OCI-LY7 (cell line): ENCODE measurements at places on chromosomes 4 and X.

DNA sequence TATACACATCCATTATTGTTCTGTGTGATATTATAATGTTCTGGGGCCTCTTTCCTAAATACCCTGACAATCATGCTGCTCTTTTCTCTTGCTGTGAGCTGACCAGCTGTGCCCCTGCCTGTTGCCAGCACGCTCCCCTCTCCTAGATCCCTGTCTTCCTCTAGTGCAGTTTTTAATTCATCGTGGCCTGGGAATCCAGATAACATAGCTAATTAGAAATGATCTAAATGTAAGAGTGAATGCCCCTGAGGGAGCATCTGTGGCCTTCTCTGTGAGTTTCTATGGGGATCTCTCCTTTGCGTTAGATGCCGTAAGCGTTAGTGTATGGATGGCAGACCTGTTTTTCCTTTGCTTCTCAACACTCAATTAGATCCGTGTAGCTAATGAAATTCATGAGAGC is 434.3 kb downstream of the SPRY1 start:
- no peak for DNase-seq

- DNase-seq = no peak
Measured at GRCh38 chr4:80172203-80172602, 25.1 kb upstream of the PRDM8 start.

DNA sequence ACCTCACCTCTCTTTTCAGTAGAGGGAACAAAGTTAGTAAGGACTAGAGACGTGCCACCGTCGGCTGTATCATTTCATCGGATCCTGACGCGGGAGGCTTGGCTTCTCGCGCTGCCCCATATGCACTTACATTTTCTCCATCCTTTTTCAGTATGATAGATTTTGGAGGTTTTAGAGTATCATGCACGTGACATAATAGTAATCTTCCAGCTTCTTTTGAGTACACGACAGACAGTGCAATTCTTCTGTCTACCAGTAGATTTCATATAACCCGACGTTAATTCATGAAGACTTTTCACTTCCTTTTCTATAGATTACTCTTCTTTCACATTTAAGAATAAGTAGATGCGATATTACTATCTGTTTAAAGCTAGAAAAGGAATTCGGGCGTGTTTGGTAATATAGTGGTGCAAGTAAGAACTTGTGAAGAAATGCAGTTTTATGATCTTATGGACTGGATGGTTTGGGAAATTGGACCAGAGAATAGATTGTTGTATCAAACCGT is 1.0 kb downstream of the CDS1 start:
- no peak for DNase-seq

GRCh38 chrX:7330556-7330955 is 182.6 kb upstream of the PUDP start:
- DNase-seq = no peak

DNA sequence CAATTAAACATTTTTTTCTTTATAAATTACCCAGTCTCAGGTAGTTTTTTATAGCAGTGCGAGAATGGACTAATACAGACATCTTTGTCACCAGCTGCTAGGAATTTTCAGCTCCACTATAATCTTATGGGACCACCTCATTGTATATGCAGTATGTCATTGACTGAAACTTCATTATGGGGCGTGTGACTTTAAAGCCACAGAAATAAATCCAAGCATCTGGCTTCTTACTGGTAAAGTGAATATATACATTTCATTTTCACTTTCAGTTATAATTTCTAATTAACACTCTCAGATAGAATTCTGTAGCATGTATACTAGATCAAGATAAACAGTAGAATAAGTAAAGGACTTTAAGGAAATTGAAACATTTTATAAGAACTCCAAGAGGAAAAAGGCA is 21.9 kb downstream of the IL15 start:
- DNase-seq = no peak

DNA sequence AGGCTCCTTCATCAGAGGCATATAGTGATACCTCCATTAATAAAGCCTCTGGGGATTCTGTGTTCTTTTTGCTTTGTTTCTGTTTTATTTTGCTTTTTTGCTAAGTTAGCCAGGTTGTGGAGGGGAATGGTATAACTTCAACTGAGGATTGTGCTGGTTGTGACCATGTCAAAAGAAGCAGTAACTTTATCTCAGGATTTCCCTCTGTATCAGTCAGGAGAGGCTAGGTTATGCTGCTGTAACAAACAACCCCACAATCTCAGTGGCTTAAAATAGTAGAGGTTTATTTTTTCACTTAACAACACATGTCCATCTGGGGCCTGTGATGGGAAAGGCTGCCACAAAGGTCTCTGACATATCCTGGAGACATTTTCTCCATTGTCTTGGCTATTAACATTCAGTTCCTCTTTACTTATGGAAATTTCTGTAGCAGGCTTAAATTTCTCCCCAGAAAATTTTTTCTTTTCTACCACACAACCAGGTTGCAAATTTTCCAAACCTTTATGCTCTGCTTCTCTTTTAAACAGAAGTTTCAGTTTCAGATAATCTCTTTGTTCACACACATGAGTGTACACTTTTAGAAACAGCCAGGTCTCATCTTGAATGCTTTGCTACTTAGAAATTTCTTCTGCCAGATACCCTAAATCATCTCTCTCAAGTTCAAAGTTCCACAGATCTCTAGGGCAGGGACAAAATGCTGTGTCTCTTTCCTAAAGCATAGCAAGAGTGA is 64.7 kb downstream of the UCHL1 start:
- DNase-seq = no peak

DNA sequence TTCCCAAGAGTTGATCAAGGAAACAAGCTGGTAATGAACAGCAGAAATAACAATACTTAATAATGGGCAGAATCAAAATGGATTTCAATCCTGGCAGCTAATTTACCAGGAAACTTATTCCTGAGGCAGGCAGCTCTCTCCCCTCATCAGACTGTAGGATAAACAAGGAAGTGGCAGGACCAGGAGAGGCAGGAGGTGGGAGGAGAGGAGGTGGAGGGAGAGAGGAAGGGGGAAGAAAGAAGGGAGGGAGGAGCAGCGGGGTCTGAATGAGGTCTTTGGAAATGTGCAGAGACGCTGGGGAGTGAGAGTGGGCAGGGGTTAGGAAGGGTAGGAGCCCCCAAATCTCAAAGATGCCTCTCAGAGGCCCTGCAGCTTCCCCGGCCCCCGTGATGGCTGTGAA is 231.5 kb downstream of the BCOR start:
- no peak for DNase-seq

DNA sequence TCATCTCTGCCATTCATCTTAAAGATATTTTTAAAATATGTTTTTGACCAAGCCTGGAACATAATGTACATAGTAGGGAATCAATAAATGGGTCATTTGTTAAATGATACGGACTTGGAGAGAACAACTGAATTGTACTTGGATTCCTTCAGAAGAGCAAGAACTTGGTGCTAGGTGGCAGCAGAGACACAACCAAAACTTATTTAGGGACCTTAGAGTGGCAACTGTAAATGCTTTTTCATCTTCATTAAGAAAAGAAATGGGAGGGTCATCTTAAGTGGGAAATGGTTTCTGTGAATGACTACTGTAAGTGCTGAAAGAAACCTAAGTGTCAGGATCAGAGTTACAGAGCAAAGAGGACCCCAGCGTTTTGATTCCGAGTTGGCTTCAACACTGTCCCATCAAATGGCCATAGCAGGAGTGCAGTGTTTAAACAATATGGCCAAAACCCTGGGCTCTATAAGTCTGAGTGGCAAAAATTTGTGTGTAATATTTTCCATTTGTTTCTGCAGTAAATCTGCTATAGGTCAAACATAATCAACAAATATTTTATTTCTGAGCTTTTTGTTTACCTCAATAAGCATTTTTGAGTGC is 213.6 kb downstream of the PALLD start:
- no peak for DNase-seq
